ENCODE measurements at places on chromosomes 13 and 19. TPM values are rescaled to one million over a fixed set of nuclear protein-coding genes. Genes with fewer than 3 reads are reported as not detected.

DNA sequence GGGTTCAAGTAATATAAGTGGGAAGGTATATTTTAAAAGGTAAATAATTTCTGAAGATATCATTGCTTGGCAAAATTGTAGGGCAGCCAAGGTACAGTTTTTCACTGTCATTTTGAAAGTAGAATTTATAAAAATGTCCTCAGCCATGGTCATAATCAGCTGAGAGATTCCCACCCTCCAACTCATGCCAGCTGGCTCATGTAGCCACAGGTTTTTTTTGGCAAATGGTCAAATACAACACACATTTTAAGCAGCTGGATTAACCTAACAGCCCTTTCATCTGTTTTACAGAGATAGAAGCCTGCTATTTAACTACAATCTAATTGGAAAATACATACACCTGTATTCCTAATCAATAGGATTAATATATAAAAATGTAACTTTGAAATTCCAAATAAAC is 619.2 kb upstream of the SGCG start:
- DNase-seq, result no peak
- H3K4me3 ChIP-seq, result no peak overlapping the region
- H3K4me1 ChIP-seq, result 0 out of 2 replicates have a peak, but pooled peaks cover 2% of the 10 kb centered on the region
- H3K36me3 ChIP-seq, result no peaks in the 10 kb centered on the region
- H3K27ac ChIP-seq, result no peak overlapping the region
- H3K27me3 ChIP-seq, result no peaks in the 10 kb centered on the region

DNA sequence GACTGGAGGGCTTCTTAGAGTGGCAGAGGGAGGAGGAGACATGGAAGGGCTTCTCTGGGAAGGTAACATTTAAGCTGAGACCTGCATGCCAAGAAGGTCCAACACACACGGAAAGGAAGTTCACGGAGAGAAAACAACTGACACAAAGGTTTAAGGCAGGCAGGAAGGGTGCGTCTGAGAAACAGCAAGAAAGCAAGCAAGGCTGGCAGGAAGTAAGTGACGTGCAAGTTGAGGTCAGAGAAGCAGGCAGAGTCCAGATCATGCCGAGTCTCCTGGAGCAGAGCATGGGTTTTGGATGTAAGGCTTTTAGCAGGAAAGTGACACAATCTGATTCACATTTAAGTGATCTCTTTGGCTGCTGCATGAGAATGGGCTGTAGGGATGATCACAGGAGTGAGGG is 60.5 kb downstream of the ATP7B start:
- no peak overlapping the region for H3K4me3 ChIP-seq
- DNase-seq, result no peak
- H3K36me3 ChIP-seq, result no peaks in the 10 kb centered on the region
- H3K4me1 ChIP-seq, result no peaks in the 10 kb centered on the region
- no peak overlapping the region for H3K27ac ChIP-seq
- H3K27me3 ChIP-seq, result no peaks in the 10 kb centered on the region

DNA sequence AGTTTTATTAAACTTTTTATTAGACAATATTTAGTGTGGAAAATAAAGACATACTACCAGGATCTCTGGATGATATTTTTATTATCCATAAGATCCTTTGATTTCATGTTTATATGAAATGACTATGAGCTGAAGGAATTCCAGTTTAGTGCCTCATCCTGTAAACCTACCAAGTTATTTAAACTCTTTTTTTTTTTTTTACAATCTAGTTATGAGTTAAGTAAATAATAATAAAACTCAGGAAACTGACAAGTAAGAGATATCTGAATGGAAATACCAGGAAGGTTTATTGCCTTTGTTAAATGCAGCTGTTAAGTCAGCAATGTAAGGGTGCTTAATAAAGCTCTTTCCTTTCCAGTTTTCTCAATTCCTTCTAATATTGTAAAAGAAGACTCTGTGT is 53.9 kb downstream of the RXFP2 start:
- no peaks in the 10 kb centered on the region for H3K4me1 ChIP-seq
- H3K4me3 ChIP-seq, result no peak overlapping the region
- H3K27me3 ChIP-seq, result peaks cover 40% of the 10 kb centered on the region
- no peaks in the 10 kb centered on the region for H3K36me3 ChIP-seq

- H3K27me3 ChIP-seq, result no peaks in the 10 kb centered on the region
- H3K27ac ChIP-seq, result no peak overlapping the region
- no peaks in the 10 kb centered on the region for H3K4me1 ChIP-seq
- DNase-seq, result no peak
Observed at GRCh38 chr19:22619371-22619770, 14.8 kb upstream of the ZNF492 start.

- no peaks in the 10 kb centered on the region for H3K4me1 ChIP-seq
- H3K27ac ChIP-seq, result no peak overlapping the region
- DNase-seq, result no peak
- no peaks in the 10 kb centered on the region for H3K27me3 ChIP-seq
- H3K4me3 ChIP-seq, result no peak overlapping the region
- no peaks in the 10 kb centered on the region for H3K36me3 ChIP-seq
Observed at GRCh38 chr13:80374444-80374843, 33.5 kb upstream of the SPRY2 start.

DNA sequence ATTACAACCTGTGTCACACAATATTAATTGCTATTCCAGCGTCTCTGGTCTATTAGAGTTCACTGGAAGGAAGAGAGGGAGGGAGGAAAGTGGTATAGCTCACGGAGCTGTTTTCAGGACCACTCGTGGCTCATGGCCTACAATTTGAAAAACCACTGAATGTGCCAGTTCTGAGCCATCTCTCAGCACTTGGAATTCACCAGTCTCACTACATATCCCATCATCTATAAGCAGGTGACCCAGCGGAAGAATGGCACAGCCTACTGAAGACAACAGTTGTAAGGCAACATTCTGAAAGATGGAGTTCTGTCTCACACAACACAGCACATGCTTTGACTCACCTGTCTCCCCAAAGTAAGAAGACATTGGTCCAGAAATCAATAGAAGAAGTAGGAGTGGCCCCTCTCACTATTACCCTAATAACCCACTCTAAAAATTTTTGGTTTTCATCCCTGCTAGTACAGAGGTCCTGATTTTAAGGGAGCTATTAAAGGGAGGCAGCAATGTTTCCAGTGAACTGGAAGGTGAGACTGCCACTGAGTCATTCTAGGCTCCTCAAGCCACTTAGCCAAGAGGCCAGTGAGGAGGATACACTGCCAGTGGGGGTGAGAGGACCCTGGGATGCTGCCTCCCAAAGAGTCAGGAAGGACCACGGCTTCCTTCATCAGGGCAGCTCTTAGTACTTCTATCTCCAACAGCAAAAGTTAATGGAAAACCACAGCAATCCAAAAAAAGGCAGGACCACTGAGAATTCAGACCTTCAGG is 50.0 kb upstream of the DOCK9 start:
- no peak for DNase-seq
- H3K27ac ChIP-seq, result no peak overlapping the region
- no peak overlapping the region for H3K4me3 ChIP-seq
- H3K4me1 ChIP-seq, result peaks cover 47% of the 10 kb centered on the region
- H3K27me3 ChIP-seq, result no peaks in the 10 kb centered on the region
- no peaks in the 10 kb centered on the region for H3K36me3 ChIP-seq

GRCh38 chr13:78700121-78700910 is 41.4 kb upstream of the OBI1 start:
- no peaks in the 10 kb centered on the region for H3K4me1 ChIP-seq
- H3K27ac ChIP-seq, result no peak overlapping the region
- peaks cover 10% of the 10 kb centered on the region for H3K27me3 ChIP-seq
- DNase-seq, result no peak
- no peaks in the 10 kb centered on the region for H3K36me3 ChIP-seq

DNA sequence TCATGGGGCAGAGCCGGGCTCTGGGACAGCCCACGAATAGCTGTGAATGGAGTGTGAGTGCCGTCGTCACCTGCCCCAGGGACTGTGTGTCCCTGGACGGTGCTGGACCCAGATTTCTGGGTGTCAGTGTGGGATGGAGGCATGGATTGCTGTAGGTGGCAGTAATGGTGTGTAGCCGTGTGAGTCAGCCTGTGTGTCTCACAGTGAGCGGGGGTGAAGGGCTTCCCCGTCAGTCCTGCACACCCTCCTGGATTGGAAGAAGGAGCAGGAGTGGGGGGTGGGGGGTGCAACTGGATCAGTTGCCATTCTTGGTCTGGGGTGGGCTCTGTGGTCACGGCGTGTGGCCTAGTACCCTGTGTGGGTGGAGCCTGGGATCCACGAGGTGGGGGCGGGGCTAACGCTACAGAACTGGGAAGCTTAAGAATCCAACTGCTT is 6.5 kb upstream of the LTBP4 start:
- H3K27me3 ChIP-seq, result no peaks in the 10 kb centered on the region
- DNase-seq, result no peak
- H3K36me3 ChIP-seq, result no peaks in the 10 kb centered on the region
- peak overlapping the region; percentile 12 for H3K4me3 ChIP-seq
- peak overlapping the region; percentile 43 for H3K27ac ChIP-seq

DNA sequence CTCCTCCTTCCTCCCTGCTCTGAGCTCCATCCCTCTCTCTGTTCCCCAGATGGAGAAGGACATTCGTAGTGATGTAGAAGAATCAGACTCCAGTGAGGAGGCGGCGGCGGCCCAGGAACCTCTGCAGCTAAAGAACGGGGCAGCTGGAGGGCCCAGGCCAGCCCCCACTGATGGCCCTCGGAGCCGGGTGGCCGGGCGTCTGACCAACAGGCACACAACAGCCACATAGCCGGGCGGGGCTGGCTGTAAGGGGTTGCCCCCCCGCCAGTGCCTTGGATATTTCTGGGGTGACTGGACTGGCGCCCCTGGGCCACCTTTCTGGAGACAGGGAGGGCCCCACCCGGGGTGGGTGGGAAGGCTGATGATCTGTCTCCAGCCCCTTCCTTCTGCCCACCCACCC is 46.3 kb downstream of the CD320 start:
- H3K36me3 ChIP-seq, result no peaks in the 10 kb centered on the region
- H3K4me3 ChIP-seq, result no peak overlapping the region
- H3K27ac ChIP-seq, result no peak overlapping the region

- H3K4me3 ChIP-seq, result no peak overlapping the region
- H3K27ac ChIP-seq, result no peak overlapping the region
- no peaks in the 10 kb centered on the region for H3K27me3 ChIP-seq
- H3K36me3 ChIP-seq, result no peaks in the 10 kb centered on the region
- peaks cover 9% of the 10 kb centered on the region for H3K4me1 ChIP-seq
Observed at GRCh38 chr13:40987606-40988280, 31.4 kb downstream of the ELF1 start.

DNA sequence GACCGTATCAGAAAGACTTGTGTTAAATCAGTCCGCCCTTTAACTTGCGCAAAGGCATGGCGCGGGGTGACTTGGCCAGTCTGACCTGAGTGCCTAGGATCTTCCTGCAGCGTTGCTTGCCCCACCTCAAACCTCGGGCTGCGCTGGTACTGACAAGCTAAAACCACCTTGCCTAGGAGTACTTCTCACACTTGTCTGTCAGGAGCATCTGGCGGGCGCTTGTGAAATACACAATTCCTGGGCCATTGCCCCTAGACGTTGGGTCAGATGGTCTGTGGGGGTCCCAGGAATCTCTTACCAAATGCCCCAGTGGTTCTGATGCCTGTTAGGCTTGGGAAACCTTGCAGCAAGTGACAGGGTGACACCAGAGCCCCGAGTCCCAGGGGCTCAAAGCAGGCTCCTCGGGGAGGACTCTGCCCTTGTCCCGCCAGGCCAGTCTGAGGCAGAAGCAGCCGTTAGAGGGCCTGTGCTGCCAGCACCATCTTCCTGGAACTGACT is 12.9 kb downstream of the CEBPG start:
- peaks cover 2% of the 10 kb centered on the region for H3K36me3 ChIP-seq
- H3K4me1 ChIP-seq, result no peaks in the 10 kb centered on the region
- H3K27me3 ChIP-seq, result no peaks in the 10 kb centered on the region
- no peak overlapping the region for H3K27ac ChIP-seq

- no peak for DNase-seq
- no peaks in the 10 kb centered on the region for H3K4me1 ChIP-seq
- H3K27ac ChIP-seq, result no peak overlapping the region
- peaks cover 3% of the 10 kb centered on the region for H3K27me3 ChIP-seq
- no peaks in the 10 kb centered on the region for H3K36me3 ChIP-seq
- no peak overlapping the region for H3K4me3 ChIP-seq
Observed at GRCh38 chr13:98133946-98134345, 8.9 kb upstream of the FARP1 start.

DNA sequence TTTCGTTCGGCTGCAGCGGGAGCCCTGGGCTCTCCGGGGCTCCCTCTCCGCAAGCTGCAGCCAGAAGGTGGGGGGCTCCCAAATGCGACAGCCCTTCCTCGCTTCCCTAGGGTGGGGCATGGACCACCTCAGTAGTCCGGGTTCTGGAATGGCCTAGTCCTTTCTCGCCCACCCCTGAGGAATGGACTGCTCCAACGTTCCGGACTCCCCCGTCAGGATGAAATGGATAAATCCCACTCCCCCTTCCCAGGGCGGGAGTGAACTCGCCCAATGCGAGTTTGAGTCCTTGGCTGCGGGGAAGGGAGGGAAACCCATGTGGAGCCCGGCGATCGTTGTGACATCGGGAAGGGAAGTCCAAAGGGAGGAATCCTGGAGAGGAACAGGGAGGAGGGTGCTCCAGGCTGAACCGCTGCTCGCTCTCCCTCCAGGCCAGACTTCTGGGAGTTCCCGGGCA is 5.5 kb downstream of the HRC start:
- no peaks in the 10 kb centered on the region for H3K27me3 ChIP-seq
- peak overlapping the region; percentile 90 for H3K4me3 ChIP-seq
- peak; percentile 85 for DNase-seq
- H3K4me1 ChIP-seq, result peaks cover 57% of the 10 kb centered on the region
- peak overlapping the region; percentile 94 for H3K27ac ChIP-seq

GRCh38 chr13:77740931-77741596 is 43.6 kb downstream of the SLAIN1 start:
- DNase-seq, result no peak
- 0 out of 2 replicates have a peak, but pooled peaks cover 6% of the 10 kb centered on the region for H3K27me3 ChIP-seq
- H3K4me1 ChIP-seq, result no peaks in the 10 kb centered on the region
- no peak overlapping the region for H3K27ac ChIP-seq

- H3K27ac ChIP-seq, result no peak overlapping the region
- H3K36me3 ChIP-seq, result peaks cover 6% of the 10 kb centered on the region
- H3K4me3 ChIP-seq, result no peak overlapping the region
- no peaks in the 10 kb centered on the region for H3K27me3 ChIP-seq
- DNase-seq, result no peak
- H3K4me1 ChIP-seq, result peaks cover 18% of the 10 kb centered on the region
Observed at GRCh38 chr19:7911508-7912143, 3.0 kb upstream of the TGFBR3L start.

- H3K36me3 ChIP-seq, result no peaks in the 10 kb centered on the region
- DNase-seq, result no peak
- H3K27me3 ChIP-seq, result no peaks in the 10 kb centered on the region
- no peak within 1 kb of the TSS for H3K4me3 ChIP-seq
- H3K4me1 ChIP-seq, result no peaks in the 10 kb centered on the region
- no peak within 1 kb of the TSS for H3K27ac ChIP-seq
Observed at GRCh38 chr13:95644601-95645052, at the start of gene DZIP1. Gene DZIP1 (minus strand): TSS chr13:95644706. CDS start chr13:95642029, 2,677 bp downstream.

DNA sequence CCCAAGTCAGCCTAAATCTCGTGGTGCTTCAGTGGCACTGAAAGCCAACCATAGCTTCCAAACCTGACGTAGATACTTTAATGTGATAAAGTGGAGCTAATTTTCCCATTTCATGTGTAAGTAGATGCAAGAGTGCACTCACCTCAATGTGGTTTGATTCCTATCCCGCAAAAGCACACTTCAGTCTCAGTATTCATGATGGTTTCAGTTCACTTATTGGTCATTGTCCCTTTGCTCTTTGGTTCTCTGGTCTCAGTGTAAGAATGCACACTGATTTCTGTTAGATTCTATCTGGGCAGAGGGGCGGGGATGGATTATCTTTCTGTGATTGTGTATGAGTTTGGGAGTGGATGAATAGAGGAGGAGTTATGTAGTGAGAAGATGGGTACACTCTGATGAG is 340.6 kb downstream of the KCNRG start:
- no peaks in the 10 kb centered on the region for H3K27me3 ChIP-seq
- no peak for DNase-seq
- no peak overlapping the region for H3K4me3 ChIP-seq
- no peaks in the 10 kb centered on the region for H3K36me3 ChIP-seq

Gene MAST1
- total RNA-seq, result 28.9 TPM

Gene SIGLEC8
- not detected for total RNA-seq

Gene FCER2
- total RNA-seq, result 0.20 TPM

Gene CABP5
- total RNA-seq, result not detected

Gene CALR3
- not detected for total RNA-seq

Gene NLRP11
- 0.86 TPM for total RNA-seq

Gene NXNL1
- not detected for total RNA-seq

Gene ZNF708
- total RNA-seq, result 5.3 TPM

Gene PRRG2
- 6.2 TPM for total RNA-seq
